A549 treated with Hydrocortisone at 1 μM for 4 hours (cell line): ENCODE measurements at places on chromosomes 3 and 15. TPM values are rescaled to one million over a fixed set of nuclear protein-coding genes. Genes with fewer than 3 reads are reported as not detected.

SPSB4 gene
- total RNA-seq = 0.14 to 0.23 TPM (median 0.18 TPM) in 5 replicates

IQCB1 gene
- 9.9 to 11.8 TPM (median 10.2 TPM) in 5 replicates for total RNA-seq

FRMD5 gene
- 2.0 to 2.9 TPM (median 2.5 TPM) in 5 replicates for total RNA-seq

CHCHD4 gene
- total RNA-seq = 36.9 to 40.2 TPM (median 38.4 TPM) in 5 replicates

FETUB gene
- 0.12 to 0.34 TPM (median 0.15 TPM) in 3 of 5 replicates, not detected in the others for total RNA-seq

GABRG3 gene
- total RNA-seq = 0.24 to 0.62 TPM (median 0.48 TPM) in 5 replicates

LRRN1 gene
- not detected in 5 replicates for total RNA-seq

HIGD2B gene
- total RNA-seq = not detected in 5 replicates

GOLGA8J gene
- 0.16 TPM in 1 of 5 replicates, not detected in the others for total RNA-seq

PCOLCE2 gene
- 23.6 to 34.5 TPM (median 24.0 TPM) in 5 replicates for total RNA-seq

GPR149 gene
- not detected in 5 replicates for total RNA-seq

DENND4A gene
- total RNA-seq = 5.1 to 7.5 TPM (median 5.6 TPM) in 5 replicates

MIX23 gene
- 47.2 to 63.4 TPM (median 47.6 TPM) in 5 replicates for total RNA-seq

IREB2 gene
- total RNA-seq = 31.4 to 50.3 TPM (median 46.8 TPM) in 5 replicates

PDIA5 gene
- total RNA-seq = 28.6 to 32.6 TPM (median 30.2 TPM) in 5 replicates

TMEM40 gene
- total RNA-seq = 0.15 to 0.68 TPM (median 0.50 TPM) in 5 replicates

PLSCR5 gene
- total RNA-seq = not detected in 5 replicates

THBS1 gene
- 41.7 to 98.2 TPM (median 57.1 TPM) in 5 replicates for total RNA-seq

B3GNT5 gene
- total RNA-seq = 20.8 to 30.7 TPM (median 25.9 TPM) in 5 replicates

SLC6A11 gene
- total RNA-seq = 0.05 to 0.18 TPM (median 0.08 TPM) in 5 replicates

CACNA1D gene
- 0.47 to 1.3 TPM (median 0.83 TPM) in 5 replicates for total RNA-seq

TSPAN3 gene
- total RNA-seq = 387 to 459 TPM (median 436 TPM) in 5 replicates

LMCD1 gene
- total RNA-seq = 58.0 to 77.2 TPM (median 72.3 TPM) in 5 replicates

SKOR1 gene
- 0.02 to 0.07 TPM (median 0.05 TPM) in 5 replicates for total RNA-seq

NDUFB5 gene
- total RNA-seq = 43.2 to 58.0 TPM (median 49.8 TPM) in 5 replicates

GPR160 gene
- total RNA-seq = 1.4 to 1.9 TPM (median 1.6 TPM) in 5 replicates

FES gene
- total RNA-seq = 0.83 to 1.1 TPM (median 0.84 TPM) in 5 replicates

RTP1 gene
- total RNA-seq = not detected in 5 replicates

PP2D1 gene
- total RNA-seq = not detected in 5 replicates

FBXW12 gene
- total RNA-seq = not detected in 5 replicates

SLC9C1 gene
- not detected in 5 replicates for total RNA-seq

SYNPR gene
- total RNA-seq = not detected in 5 replicates

FMN1 gene
- total RNA-seq = 0.21 to 0.39 TPM (median 0.29 TPM) in 5 replicates

ZNF860 gene
- 1.1 to 1.6 TPM (median 1.4 TPM) in 5 replicates for total RNA-seq

CDHR4 gene
- 0.15 to 0.30 TPM (median 0.26 TPM) in 5 replicates for total RNA-seq

GPR156 gene
- 0.24 to 0.49 TPM (median 0.36 TPM) in 5 replicates for total RNA-seq

FRMD4B gene
- 0.77 to 1.4 TPM (median 0.81 TPM) in 5 replicates for total RNA-seq

ZWILCH gene
- total RNA-seq = 32.2 to 39.2 TPM (median 35.5 TPM) in 5 replicates
